ENCODE measurements at places on chromosomes 16 and 17.

GRCh38 chr16:23807028-23807427 lies 28.8 kb upstream of the PRKCB start:
- DNase-seq, result no peak

DNA sequence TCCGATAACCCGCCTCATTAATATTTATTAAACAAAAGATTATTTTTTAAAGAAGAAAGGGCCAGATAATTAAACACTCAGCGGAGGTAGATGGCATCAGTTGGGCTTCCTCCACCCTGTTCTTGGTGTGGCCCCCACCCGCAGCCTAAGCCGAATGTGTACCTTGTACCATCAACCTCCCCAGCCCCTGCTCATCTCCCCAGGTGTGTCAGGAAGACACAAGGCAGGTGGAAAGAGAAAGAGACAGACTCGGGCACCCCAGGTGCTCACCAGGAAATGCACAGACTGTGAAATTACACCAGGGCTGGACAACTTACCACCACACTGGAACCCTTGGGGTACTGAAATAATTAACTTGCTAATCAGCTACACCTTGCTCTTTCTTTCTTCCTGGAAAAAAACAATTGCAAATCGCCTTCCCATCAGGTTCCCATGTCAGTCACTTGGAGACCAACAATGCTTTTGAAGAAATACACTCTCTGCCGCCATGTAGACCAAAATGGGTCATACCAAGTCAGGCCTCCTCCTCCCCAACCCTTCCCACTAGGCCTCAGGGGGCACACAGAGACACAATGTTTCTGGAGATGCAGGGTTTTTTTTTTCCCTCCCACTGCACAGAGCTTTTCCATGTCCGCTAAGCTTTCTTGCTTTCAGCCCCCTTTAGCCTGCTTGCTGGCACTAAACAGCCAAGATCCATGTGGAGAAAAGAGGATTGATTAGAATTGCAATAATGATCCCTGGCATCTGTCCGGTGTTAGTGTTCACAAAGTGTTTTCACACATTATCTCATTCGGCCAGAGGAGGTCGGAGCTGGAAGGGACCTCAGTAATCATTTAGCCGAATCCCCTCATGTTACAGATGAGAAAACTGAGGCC lies 8.6 kb upstream of the LHX1 start:
- DNase-seq, result no peak

- no peak for DNase-seq
Measured at GRCh38 chr17:47621293-47622179, 28.2 kb upstream of the KPNB1 start.

GRCh38 chr16:3625331-3625730 lies 13.9 kb upstream of the SLX4 start:
- no peak for DNase-seq

DNA sequence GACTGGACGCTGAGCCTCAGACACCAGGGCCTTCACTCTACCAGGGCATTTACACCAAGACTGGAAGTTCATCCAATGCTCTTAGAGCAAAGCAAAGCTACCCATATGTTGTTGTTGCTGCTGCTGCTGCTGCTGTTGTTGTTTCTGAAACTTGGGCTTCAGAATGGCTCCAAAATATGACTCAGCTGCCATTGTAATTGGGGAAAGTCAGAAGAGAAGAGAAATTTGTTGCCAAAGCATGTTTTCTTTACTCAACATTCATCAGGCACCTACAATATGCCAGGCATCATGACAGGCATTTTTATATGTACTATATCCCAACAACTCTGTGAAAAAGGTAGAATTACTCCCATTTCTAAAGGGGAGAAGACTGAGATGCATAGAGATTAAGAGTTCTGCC lies 11.9 kb downstream of the KRT32 start:
- no peak for DNase-seq

DNA sequence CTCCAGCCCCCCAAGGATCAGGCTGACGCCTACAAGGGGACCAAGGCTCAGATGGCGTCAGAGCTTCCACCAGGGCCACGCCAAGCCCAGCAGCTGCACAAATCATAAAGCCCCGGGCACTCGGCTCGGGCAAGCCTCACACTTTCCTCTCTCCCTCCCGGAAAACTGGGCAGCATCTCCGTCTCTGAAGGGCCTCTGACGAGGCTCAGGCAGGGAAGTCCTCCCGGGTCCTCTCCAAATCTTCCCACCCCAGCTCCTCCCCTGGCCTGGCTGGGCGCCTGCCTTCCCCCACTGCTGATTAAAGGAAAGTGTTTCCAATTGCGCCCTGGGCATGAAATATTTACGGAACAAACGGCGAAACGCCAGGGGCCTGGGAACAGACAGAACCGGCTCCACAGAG lies 38.5 kb downstream of the PIEZO1 start:
- DNase-seq, result no peak

GRCh38 chr16:21161211-21161610 lies 2.7 kb downstream of the LDAF1 start:
- no peak for DNase-seq

DNA sequence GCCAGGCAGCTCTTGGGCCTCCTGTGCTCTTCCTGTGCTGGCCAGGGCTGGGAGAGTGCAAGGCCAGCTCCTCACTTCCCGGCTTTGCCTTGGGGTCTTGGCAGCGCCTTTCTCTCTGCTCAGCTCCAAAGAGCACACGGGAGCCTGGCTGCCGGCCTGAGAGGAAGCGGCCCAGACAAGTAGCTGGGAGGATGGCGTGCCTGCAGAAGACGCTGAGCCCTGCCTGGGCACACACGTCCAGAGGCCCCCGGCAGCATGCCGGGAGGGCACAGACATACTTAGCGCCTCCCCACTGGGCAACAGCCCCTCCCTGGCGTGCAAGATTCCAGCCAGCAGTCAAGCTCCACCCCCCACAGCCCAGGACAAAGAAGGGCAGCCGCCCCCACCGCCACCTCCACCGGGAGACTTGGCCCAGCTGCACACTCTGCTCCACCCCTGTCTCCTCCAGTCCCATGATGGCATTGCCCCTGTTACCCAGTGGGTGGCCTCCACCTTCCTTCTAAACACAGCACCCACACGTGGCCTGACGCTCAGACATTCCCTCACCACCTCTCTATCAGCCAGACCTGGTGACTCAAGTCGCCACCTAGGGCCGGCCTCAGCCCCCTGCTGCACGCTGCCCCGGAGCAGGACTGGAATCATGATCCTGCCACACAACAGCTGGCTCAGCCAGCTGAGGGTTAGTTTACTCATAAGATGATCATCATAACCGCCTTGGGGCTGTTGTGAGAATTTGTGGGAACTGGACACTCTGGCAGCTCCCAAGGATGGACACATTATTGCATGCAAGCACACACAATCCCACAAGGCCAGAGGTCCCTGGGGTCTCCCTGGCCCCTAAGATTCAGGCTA lies 12.4 kb downstream of the SGCA start:
- peak; percentile 52 for DNase-seq

DNA sequence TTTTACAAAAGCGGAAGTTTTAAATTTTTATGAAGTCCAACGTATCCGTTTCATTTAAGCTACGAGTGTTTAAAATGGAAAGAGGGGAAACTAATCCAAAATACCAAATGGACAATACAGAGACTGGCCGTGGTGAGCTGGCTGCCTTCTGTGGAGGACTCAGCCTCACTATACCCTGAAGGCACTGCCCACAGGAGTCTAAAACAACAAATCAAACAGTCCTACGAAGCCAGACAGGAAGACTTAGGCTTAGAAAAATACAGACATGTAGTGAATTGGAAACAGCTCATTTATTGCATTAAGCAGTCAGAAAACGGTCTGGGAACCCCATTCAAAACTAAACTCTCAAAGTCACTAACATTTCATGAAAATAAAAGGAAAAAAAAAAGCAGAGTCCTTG lies 75.1 kb downstream of the CYTH1 start:
- DNase-seq, result no peak

DNA sequence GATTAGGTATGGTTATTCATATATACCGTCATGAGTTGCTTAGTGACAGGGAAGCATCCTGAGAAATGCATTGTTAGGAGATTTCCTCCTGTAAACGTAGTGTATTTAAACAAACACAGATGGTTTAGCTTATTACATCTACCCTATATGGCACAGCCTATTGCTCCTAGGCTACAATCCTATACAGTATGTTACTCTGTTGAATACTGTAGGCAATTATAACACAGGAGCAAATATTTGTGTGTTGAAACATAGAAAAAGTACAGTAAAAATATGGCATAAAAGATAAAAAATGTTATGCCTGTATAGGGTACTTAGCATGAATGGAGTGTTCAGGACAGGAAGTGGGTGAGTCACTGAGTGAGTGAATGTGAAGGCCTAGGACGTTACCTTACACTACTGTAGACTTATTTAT lies 157.7 kb downstream of the CDH11 start:
- no peak for DNase-seq

DNA sequence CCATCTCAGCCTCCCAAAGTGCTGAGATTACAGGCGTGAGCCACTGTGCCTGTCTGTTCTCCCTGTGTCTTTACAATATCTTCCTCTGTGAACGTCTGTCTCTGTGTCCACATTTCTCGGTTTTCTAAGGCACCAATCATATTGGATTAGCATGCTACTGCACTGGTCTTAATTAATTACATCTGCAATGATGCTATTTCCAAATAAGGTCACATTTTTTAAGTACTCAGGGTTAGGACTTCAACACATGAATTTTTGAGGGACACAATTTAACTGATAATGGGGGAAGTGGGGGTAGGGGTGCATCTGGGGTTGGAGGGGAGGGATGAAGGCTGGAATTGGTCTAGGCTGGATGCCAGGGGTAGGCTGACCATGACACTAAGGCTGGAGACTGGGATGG lies 102.6 kb downstream of the N4BP1 start:
- DNase-seq, result no peak

GRCh38 chr16:29726845-29727377 lies 18.9 kb downstream of the C16orf54 start:
- DNase-seq, result no peak

- no peak for DNase-seq
Measured at GRCh38 chr17:29625037-29625750, 2.5 kb upstream of the CORO6 start.

- no peak for DNase-seq
Measured at GRCh38 chr16:11635679-11636171, 32.5 kb upstream of the SNN start.

GRCh38 chr16:13333336-13333735 lies 431.9 kb downstream of the SHISA9 start:
- no peak for DNase-seq

- DNase-seq, result peak; percentile 58
Measured at GRCh38 chr16:57422026-57422944, 17.7 kb downstream of the CCL17 start.

DNA sequence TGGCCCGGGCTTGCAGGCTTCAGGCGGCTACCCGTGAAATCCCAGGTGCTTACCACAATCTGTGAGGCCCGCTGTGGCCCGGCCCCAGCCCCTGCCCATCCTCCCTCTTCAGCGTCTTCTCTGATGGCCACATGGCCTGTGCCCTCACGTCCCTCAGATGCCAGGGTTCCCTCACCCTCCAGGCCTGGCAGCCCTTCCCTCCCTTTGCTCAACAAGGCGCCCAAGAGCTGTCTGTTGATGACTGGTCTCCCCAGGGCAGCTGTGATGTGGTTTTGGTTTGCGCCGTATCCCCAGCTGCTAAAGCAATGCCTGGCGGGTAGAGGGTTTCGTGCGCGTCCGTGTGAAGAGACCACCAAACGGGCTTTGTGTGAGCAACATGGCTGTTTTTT lies 35.1 kb downstream of the PMM2 start:
- DNase-seq, result no peak

DNA sequence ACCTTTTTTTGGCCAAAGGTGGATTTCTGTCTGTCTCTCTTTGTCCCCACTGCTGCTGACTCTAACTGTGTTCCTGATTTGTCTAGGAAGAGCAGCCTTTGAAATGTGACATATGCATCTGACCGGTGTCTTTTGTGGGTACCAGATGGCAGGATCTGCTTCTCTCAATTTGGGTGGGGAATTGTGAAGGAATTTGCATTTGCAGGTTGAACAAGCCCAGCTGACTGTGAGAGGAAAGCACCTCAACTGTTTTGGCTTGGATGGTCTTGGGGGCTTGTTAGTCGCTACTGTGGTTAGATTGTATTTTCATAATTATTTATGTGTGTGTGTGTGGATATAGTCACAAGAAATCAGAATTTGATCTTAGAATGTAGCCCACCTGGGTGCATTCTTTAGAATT lies 37.7 kb upstream of the LCMT1 start:
- no peak for DNase-seq

DNA sequence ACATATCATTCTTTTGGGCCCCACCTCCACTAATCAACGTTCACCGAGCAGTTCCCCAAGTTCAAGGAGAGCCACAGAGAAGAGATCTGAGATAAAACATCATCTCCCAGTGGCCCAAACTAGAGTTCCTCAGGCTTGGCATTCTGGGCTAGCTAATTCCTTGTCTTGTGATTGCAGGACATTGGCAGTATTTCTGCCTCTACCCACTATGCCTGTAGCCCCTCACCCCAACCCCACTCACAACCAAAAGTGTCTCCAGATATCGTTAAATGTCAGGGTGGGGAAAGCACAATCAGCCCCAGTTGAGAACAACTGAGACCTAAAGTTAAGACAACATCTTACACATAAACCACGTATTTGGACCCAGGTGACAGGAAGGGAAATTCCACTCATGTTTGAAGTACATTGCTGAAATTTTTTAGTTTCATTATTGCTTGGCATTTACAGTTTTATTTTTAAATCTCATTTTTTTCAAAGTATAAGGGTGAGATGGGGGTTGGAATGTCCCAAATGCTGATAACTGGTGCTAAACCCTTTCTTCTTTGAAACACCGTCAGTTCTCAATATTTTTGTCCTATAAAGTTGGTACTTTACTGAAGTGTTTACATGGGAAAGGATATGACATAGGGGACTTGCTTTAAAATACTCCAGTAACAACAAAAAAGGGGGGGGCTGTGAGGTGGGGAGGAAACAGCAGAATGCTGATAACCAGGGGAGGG lies 13.6 kb downstream of the ZC3H7A start:
- DNase-seq, result no peak

- no peak for DNase-seq
Measured at GRCh38 chr17:37483311-37484039, 6.2 kb upstream of the DUSP14 start.

- no peak for DNase-seq
Measured at GRCh38 chr17:46171939-46172338, 21.3 kb downstream of the KANSL1 start.

- DNase-seq, result no peak
Measured at GRCh38 chr16:85002608-85003007, 8.7 kb downstream of the ZDHHC7 start.

DNA sequence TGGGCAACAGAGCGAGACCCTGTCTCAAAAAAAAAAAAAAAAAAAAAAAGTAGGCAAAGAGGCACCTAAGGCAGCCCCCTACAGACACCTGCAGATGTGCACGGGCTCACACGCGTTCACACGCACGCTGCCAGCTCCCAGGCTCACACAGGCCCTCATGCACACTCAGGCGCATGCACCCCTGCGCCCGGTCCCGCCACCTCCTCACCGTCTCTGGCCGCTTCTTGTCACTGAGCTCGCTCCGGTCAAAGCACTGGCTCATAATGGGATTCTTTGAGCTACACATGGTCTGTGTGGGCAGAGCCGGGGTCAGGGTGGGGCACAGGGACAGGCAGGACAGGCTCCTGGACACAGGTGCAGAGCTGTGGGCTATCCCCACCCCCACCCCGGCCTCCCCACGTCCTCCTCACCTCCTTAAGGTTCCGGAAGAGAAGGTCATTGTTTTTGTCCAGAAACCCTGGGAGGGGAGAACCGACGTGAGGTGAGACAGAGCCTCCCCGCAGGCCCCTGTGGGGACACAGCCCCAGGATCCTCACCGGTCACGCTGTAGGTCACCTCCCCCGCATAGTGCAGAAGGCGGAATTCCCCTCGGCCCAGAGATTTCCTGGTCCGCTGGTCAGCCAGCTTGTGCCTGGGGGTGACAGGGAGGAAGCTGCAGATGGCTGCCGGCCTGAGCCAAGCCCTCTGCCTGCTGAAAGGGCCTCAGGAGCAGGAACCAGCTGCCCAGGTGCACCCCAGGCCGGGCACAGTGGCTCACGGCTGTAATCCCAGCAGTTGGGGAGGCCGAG lies 17.9 kb downstream of the MYO1C start:
- no peak for DNase-seq
